ENCODE measurements at places on chromosomes 5 and 9.

DNA sequence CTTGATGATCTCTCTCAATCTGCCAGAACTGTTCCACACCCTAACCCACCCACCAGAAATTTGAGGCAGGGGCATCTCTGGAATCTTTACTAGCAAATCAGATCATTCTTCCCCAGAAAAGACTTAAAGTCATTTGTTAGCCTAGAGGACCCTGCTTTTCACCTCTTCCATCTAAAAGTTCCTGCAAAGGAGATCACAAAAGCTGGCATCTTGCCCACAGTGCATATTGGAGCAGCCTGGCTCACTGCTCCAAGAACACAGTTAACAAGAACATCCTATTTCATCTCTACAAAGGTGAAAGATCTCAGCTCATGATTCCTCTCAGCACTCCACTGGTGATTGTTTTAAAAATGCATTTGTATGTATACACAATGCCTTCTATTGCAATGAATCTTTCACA, 36.3 kb downstream of the GABRP start:
- ATAC-seq: no peak

GRCh38 chr5:156042726-156043125, 284.2 kb upstream of the SGCD start:
- ATAC-seq: no peak

DNA sequence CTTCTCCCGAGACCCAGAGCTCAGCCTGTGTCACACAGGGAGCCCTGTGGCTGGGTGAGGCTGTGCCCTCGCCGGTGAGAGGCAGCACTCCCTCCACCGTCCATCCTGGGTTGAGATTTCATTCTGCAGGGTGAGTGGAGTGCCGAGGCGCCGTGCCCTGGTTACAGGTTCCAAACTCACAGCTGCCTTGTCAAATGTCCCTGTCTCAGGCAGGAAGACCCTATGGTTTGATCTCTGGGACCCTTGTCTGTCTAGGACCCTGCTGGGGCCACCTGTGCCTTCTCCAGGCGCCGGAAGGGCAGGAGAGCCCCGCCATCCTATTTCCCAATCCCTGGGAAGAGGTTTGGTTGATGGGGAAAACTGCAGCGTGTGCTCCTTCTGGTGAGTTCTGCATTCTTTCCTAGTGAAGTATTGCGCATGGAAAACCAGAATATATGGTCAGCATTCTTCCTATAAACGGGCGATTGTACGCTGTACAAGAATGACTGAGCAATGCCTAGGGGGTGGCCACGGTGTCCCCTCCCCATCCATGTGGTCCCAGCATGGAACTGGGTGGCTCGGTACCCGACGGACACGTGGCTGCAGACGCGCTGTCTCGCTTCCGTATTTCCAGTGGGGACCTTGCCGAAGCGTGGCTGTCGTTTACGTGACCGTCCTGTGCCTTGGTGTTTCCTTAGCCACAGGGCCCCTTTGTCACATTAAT, 95.9 kb upstream of the COL5A1 start:
- no peak for ATAC-seq

DNA sequence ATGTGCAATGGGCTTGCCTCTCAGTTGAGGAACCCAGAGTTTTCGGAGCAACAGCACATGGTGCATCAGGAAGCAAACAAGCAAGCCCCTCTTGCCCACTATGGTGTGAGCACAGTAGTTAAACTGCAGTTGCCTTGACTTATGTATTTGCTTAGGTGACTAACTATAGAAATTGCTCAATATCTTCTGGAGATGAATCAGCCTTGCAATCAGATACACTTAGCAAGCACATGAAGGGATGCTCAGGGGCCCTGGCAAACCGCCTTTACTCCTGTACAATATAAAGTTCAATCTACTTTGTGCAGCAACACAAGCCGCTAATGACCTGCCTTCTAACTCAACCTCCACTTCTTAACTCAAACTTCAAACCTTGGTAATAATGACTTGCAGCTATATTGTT, 581.7 kb upstream of the RIOK2 start:
- no peak for ATAC-seq

- no peak for ATAC-seq
Observed at GRCh38 chr5:151199581-151200185, 24.2 kb downstream of the CCDC69 start.

- ATAC-seq: no peak
Observed at GRCh38 chr5:140570058-140570457, 5.4 kb downstream of the SLC35A4 start.

DNA sequence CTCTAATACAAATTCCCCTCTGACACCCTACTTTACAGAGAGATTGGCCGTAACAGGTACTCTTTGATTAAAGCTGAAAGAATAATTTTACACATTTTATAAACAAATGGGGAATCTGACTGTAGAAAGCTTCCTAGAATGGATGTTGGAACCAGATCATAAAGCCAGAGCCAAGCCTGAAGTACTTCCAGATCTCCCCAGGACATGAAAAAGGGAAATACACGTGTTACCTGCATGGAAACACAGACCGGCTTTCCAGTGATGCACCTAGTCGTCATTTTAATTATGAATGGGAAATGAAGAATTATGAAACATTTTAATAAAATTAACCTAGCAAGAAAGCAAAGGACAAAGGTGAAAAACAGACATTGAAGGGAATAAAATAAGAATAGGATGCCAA, 66.5 kb downstream of the ERCC6L2 start:
- no peak for ATAC-seq

DNA sequence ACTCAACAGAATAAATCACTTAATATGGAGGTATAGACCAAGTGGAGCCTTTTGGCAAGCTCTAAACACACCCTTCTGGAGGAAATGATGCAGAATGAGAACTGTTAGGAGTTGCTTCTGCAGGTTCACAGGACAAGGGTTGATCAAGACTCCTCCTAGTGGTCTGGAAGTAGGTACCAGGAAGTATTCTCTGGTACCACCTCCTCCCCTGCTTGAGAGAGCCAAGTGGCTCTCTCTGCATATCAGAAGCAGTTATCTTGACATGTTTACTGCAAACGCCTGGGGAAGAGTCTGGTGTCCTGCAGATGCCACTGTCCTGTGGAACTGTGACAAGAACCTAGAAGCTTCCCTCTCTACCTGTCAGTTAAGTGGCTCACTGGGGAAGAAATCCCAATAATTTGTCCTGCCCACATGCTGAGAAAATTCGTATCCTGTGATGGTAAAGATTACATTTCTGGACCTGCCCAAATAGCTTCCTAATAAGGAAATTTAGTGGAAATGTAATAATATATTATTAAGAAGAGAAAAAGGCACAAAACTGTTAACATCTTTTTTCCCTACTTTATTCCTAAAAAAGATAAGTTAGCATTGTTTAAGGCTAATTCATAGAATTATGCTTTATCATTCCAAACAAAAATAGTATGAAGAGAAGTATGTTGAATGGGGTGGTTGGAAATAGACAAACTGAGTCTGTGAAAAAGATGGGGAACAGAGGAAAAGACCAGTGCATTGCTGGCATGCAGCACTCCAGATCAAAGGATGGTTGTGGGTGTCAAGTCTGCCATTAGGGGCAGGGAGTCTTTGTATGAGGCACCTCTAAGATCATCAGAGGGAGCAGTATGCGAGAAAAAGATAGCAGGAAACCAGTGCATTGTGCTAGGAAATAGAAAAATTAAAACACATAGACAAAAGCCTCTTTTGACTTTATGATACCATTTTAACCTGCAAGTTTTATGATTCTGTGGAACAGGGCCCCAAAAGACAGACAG, 118.8 kb downstream of the CDC42SE2 start:
- peak; percentile 89 for ATAC-seq

- ATAC-seq: no peak
Observed at GRCh38 chr9:113542741-113543140, 79.2 kb downstream of the RGS3 start.

DNA sequence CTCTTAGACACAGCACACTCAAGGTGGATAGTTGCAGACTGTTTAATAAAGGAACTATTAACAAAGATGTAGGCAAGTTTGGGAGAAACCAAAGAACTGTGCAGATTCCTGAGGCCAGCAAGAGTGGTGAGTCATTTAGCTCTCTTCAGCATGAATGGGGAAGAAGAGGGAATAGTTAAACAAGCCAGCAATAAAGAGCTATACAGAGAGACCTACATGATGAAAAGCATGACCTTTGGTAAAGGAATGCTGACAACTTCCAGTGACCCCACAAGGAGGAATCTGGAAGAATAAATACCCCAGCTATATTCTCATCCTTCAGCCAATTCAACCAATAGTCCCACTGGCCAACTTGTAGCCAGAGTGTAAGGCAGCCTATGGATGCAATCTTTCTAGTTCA, 706.0 kb upstream of the GRAMD2B start:
- peak; percentile 8 for ATAC-seq

DNA sequence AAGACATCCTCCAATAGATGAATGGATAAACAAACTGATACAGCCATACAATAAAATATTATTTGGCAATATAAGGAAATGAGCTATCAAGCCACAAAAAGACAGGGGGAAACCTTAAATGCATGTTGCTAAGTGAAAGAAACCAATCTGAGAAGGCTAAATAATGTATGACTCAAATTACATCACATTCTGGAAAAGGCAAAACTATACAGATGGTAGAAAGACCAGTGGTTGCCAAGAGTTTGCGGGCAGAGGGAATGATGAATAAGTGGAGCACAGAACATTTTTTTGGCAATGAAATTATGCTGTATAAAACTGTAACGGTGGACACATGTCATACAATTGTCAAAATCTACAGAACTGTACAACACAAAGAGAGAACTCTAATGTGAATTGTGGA, 63.3 kb downstream of the CSF2 start:
- no peak for ATAC-seq

GRCh38 chr5:134459010-134459403, 47.3 kb upstream of the CDKN2AIPNL start:
- no peak for ATAC-seq

- peak; percentile 69 for ATAC-seq
Observed at GRCh38 chr9:114968671-114969070, 38.3 kb upstream of the TNFSF8 start.

DNA sequence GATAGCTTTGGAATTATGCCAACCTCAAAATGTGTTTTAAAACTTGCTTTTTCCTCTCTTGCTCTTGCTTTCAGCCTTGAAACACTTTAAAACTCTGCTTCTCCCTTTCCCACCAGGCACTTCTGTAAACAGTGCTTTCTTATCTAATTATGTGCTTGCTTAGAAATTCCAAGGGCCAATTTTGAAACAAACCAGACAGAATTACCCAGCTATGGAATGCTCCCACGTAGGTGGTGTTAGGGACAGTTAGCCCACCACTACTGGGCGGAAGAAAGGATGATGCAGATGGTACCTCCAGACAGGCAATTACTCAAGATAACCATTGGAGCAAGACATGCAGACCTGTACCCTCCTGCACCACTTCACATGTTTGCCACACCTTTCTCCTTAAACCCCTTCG, 523.0 kb upstream of the PTPRD start:
- ATAC-seq: no peak

DNA sequence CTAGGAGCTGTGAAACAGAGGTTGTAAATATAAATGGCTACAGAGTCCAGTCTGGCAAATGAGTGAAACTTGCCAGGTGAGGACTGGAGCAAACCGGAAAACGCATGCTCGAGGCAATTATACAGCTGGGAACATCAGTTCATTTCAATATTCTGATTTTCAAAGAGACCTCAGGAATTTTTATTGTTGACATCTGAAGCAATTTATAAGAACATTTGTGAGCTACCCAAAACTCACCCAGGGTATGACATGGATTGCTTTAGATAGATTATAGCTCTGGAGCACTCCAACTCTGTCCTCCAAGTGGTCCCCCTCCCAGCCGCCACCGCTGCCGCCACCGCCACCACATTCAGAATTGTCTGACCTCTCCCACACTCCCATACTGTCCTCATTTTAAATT, 84.6 kb upstream of the GRAMD2B start:
- ATAC-seq: no peak

GRCh38 chr9:115162946-115163345, 45.0 kb upstream of the TNC start:
- no peak for ATAC-seq

GRCh38 chr9:13576101-13576500, 296.6 kb upstream of the MPDZ start:
- no peak for ATAC-seq

GRCh38 chr5:74320526-74320925, 320.0 kb downstream of the ENC1 start:
- no peak for ATAC-seq

GRCh38 chr5:160133071-160133917, 14.0 kb upstream of the PWWP2A start:
- ATAC-seq: no peak

DNA sequence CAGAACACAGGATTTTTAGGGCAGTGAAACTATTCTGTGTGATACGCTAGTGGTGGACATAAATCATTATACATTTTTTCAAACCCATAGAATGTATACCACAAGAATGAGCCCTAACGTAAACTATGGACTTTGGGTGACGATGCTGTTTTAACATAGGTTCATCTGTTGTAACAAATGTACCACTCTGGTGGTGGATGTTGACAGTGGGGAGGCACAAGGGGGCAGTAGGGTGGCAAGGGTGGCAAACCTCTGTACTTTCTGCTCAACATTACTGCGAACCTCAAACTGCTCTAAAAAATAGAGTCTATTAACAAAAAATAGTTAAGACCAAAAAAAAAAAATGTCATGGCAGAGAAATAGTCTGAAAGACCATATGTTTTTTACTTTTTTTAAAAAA, 9.1 kb upstream of the MVB12B start:
- peak; percentile 73 for ATAC-seq

DNA sequence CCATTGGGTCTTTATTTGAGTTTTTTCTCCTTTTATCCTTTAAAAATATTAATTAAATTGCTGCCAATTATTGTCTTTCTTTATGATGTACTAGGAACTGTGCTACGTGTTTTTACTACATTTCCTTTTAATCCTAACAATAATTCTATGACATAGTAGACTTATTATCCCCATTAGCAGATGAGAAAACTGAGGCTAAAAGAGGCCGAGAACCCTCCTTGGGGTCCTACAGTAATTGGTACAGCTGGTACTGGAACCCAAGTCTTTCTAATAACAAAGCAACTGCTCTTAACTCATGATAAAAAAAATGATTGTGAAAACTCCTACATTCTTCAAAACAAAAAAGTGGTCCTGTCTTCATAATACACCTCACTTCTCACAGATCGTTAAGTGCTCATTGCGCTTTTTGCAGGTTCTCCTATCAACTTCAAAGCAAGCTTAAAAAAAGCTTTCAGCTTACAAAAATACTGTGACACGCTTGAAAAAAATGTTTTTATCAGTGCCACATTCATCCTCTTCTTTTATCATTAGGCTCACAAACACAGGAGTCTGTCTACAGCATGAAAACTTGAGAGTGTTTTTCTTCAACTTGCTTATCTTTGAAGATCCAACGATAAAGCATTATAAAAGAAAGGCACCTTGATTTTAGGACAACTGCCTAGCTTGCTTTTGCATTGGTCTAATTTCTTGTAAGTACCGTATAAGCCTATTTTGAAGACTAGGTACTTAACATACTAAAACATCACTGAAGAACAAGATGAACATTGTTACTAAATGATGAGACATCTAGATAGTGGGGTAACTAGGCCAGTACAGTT, 32.4 kb downstream of the FYB1 start:
- no peak for ATAC-seq

GRCh38 chr5:174943785-174944184, 219.4 kb downstream of the MSX2 start:
- ATAC-seq: no peak

DNA sequence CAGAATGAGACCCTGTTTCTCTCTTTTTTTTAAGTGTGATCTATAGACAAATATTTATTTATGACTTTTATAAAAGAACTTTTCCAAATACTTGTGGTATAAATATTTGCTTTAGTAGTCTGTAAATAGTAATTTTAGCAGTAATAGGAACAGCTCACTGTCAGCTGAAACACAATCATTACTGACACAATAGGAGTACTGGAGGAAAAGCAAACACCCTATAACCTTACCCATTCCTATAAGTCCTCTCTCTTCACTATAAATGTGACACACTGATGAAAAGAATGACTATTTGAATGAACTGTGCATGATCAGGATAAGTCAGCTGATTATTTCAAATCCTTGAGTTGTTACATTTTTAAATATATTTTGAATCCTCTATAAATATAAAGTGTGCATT, 72.4 kb downstream of the CDH12 start:
- ATAC-seq: no peak
